ENCODE measurements at places on chromosomes 6 and 20.

- DNase-seq: no peak
These were observed 4.1 kb downstream of the SLC17A9 start for GRCh38 chr20:62956387-62957135.

GRCh38 chr20:9036593-9036992 lies 32.3 kb upstream of the PLCB4 start:
- DNase-seq: no peak

DNA sequence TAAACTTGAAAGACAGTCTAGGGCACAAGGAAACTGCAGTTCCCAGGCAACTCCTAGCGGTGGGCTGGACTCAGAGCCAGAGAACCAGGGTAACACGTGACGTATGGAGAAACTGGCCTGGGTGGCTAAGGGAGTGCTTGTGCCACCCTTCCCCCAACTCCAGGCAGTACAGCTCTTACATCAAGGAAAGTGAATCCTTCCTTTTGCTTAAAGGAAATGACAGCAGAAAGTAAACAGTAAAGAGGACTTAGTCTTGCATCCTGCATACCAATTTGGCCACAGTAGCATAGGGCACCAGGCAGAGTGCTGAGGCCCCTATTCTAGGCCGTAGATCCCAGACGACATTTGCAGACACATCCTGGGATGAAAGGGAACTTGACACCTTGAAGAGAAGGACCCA lies 322.8 kb downstream of the CD109 start:
- DNase-seq: no peak

DNA sequence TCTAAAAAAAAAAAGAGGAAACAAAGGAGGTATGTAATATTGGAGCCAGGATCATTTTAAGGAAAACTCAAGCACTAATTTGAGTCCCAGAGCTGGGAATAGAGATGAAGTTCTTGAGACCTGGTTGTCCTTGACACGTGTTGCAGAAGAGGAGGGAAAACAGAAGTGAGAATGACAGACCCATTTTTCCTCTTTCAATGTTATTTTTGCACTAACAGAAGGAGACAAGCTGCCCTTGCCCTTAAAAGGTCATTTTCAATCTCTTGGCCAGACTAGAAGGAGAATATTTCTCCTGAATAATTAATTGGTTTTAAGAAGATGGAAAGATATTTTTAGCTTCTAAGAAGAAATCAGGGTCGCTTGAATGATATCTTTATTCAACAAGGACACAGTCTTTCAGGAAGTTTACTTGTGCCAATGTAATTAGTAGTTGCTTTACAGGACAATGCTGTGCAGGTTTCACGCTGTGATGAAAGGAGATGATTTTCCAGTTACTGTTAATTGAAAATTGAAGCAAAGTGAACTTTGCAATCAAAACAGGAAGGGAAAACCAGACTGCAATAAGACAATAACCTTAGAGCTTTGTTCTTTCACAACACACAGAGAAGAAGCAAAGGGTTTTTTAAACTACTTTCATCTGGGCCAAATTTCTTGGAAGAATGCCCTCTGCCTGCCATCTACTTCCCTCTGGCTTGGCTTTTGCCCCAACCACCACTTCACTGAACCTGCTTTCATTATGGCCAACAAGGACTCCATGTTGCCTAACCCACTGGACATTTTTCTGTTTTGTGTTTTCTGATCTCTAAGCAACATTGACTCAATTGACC lies 107.8 kb upstream of the SHLD1 start:
- DNase-seq: no peak

- DNase-seq: no peak
These were observed 145.8 kb downstream of the INSM1 start for GRCh38 chr20:20513720-20514119.

Data from stimulated activated CD4-positive, alpha-beta T cell treated with anti-CD3 and anti-CD28 coated beads, Interleukin-4, amount 100 ng/mL, for 4 hours (primary cell).